Sciatic nerve (tissue), 2 donors: ENCODE measurements at places on chromosomes 3 and 15. TPM values are rescaled to one million over a fixed set of nuclear protein-coding genes. Genes with fewer than 3 reads are reported as not detected.

GRCh38 chr3:98563661-98564281 lies 29.6 kb downstream of the CPOX start:
- DNase-seq: no peak

DNA sequence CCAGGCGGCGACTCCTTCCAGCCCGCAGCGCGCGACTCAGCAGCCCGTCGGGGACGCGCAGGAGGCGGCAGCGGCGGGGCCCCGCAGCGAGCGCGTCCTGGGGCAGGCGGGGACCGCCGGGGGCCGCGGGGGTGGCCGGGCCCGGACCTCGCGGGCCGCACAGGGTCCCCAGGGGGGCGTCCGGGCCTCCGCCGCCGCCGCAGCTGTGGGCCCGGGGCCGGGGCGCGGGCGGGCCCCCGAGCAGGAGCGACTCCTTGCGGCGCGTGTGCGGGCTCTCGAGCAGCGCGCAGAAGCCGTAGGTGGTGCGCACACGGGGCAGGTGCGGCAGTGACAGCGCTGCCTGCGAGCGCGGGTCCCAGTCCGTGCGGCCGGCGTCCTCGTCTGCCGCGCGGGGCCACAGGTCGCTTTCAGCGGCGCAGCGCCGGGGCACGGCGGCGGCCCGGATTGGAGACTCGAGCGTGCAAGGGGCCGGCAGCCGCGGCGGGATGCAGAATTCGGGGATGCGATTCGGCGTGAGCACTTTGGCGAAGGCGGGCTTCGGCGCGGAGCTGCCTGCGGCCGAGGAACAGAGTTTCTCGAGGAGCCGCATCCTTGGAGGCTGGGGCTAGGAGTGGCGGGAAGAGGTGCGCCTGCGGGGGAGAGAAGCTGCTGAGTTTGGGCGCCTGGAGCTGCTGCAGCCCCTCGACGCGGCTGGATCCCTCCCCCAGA lies 535 bp downstream of the C2CD4B start:
- no peak for DNase-seq

DNA sequence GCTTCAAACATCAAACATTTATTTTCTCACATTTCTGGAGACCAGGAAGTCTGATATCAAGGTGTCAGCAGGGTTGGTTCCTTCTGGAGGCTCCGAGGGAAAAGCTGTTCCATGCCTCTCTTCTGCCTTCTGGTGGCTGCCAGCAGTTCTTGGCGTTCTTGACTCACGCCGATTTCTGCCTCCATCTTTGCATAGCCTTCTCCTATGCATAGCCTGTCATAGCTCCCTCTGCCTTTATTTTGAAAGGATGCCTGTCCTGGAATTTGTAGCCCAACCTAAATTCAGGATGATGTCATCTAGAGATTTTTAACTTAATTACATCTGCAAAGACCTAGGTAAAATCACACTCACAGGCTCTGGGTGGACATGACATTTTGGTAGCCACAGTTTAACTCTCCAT lies 70.4 kb downstream of the RGMA start:
- no peak for DNase-seq

GRCh38 chr15:98827217-98827616 lies 178.9 kb downstream of the IGF1R start:
- no peak for DNase-seq

DNA sequence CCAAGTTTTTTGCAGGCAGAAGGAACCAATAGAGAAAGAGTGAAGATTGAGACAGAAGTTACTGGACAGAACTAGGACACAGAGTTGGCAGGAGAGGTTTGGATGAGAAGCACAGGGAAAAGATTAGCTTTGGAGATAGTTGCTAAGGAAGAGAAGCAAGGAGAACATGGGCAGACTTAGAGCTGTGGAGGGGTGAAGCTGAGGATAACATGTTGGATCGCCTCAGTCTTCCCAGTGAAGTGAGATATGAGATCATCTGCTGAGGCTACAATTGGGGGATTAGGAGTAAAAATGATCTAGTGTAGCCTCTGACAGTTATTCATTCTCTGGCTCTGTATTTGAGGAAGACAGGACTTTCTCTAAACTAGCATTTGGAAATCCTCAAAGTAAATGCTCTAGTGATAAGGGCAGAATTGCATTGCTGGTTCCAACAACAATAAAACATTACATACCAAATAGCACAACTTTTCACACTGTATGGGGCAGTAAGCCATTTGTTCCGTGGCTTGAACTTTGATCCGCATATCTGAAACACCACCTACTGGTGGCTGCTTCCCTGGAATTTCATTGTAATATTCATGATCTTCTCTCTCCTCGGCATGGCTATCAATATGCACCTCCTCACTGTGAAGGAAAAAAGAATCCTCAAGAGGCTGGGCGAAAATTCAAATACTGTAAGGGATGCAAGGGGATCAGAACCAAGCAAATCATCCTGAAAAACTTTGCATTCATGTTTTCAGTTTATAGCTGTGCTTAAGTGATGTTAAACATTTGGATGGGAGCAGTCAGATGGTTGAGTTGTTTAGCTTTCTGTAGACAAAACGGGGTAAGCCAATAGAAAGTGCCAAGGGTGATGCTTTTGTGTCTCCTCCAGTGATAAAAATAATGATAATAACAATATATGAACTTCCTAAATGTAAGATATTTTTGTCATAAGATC lies 22.2 kb upstream of the EID1 start:
- no peak for DNase-seq

DNA sequence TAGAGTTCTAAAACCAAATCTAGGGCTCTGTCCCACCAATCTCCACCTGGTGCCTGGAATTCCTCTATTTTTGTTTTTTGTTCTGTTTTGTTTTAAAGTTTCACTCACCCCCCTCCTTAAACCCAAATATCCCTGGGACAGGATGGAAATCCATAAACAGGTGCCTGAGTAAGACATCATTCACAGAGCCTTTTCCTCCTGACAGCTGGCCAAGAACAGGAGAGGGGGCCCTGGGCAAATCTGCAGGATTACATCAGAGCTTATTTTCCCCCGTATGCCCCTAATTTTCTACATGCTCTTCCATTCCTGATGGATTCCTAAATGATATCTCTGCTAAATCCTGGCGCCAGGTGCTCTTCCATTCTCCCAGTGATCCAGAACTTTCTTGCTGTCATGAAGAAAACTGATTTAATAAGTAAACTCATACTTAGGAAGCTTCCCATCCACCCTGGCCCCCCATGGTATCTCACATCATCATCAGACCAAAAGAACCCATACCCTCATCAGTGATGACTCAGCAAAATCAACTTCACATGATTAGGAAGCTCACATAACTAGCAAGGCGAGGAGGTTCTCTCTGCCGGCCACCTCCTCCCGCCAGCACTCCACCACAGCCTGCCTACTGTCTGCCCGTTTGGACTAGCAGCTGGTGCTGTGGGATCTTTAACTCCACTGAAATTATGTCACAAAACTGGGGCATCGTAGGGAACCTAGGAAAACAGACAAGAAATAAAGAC lies 61.0 kb downstream of the LIPC start:
- no peak for DNase-seq

DNA sequence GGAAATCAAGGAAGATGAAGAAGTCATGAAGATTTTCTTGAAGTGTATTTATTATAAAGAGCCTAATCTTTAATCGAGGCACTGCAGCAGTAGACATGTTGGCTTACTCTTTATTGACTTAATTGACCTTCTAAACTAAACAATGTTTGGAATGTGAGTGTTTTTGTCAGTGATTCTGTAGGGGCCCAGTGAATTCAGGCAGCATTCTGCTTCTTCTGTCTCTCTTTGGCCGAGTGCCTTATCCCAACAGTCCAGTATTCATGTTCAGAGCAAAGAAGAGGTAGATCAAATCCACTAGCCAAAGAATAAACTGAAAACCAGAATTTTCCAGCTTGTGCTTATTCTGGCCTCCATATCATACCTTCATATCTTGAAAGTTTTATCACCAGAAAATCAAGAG lies 55.7 kb downstream of the RLBP1 start:
- no peak for DNase-seq

GRCh38 chr15:52290329-52290728 lies 5.3 kb downstream of the MYO5C start:
- DNase-seq: no peak

GRCh38 chr3:21879184-21879886 lies 128.3 kb upstream of the ZNF385D start:
- DNase-seq: no peak

The PAK6 gene
- 0.31 TPM for total RNA-seq

The ZMYND10 gene
- total RNA-seq: 1.9 TPM

The STIMATE gene
- 22.6 TPM for total RNA-seq

The GOLGA8Q gene
- total RNA-seq: 5.6 TPM
